ENCODE measurements at places on chromosomes 13 and 19.

DNA sequence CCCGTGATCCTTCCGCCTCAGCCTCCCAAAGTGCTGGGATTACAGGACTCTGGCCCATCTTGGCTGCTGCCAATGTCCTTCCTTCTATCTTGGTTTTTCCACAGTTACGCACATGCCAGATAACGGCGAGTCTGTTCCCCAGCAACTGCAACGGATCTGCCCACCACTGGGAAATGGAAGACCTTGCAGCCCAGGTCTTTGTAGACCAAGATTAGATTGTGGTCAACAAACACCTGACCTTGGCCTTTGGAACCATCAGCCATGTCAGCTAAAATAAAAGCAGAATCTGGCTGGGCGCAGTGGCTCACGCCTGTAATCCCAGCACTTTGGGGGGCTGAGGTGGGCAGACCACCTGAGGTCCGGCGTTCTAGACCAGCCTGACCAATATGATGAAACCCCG lies 10.4 kb upstream of the LDLR start:
- no peak for DNase-seq

DNA sequence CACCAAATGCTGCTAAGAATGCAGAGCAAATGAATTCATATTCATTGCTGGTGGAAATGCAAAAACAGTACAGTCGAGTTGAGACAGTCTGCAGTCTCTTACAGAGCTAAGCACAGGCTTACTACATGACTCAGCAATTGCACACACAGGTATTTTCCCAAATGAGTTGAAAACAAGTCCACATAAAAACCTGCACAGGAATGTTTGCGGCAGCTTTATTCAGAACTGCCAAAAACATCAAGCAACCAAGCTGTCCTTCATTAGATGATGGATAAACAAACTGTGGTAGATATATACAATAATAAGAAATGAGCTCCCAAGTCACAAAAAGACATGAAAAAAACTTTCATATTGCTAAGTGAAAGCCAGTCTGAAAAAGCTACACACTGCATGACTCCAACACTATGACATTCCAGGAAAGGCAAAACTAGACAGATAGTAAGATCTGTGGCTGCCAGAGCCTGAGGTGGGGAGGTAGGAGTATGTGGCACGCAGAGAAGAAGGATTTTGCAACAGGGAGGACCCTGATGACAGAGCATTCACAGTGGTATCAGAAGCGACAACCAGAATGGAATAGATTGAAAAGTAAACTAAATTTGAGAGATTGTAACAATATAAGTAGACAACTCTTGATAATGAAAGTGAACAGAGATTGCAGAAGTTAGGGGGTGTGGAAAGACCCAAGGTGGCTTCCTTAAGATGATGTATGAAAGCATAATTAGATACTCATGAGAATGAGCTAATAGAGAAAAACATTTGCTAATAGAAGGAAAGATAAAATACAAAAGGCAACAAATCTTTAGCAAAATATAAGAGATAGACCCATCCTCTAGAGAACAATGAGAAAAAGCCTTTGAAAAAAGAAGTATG lies 52.7 kb downstream of the TSC22D1 start:
- no peak for DNase-seq

- DNase-seq = no peak
Observed at GRCh38 chr19:7545300-7545699, 9.8 kb downstream of the PNPLA6 start.

- DNase-seq = no peak
Observed at GRCh38 chr13:108705031-108705430, 75.6 kb downstream of the MYO16 start.

- DNase-seq = no peak
Observed at GRCh38 chr19:47580397-47580796, 7.4 kb upstream of the ZNF541 start.

DNA sequence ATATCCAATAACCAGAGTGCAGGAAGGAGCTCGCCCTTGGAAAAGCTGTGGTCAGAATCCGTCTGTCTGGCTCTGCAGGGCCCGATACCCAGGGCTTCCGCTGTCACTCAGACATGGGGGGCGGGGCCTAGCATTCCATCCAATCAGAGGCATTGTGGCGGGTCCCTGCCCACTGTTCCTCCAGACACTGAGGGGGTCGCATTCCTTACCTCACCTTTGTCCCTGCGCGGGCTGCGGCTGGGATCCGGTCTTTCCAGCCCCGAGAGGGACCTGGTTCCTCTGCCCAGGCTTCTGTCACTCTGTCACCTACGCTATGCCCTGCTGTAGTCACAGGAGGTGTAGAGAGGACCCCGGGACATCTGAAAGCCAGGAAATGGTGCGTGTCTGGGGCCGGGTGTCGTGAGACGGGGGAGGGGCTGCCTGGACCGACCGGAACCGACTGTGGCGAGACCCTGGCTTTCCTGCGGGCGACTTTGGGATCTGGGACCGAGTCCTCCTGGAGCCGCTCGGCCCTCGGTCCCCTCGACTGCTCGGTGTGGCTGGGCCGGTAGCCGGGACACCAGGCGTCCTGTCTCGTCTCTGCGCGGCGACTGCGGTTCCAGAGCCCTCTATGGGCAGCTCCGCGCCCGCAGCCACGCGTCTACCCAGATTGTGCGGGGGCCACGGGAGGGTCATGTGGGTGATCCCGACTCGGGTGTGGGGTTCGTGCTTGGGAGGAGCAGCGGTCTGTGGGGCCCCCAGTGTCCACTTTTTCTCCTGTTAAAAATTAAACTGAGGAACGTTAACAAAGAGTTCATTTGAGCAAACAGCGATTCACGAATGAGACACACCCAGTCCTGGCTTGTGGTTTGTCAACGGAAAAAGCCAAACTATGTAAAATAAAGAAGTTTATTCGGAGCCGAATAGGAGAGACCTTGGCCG lies at the start of gene ZNF69:
TSS of gene ZNF69 (plus strand) at position 172 of the 921 bp plus-strand sequence. CDS start at position 314, 142 bp downstream.
- DNase-seq = peak; percentile 32

- no peak for DNase-seq
Observed at GRCh38 chr13:32031025-32031814, at the start of gene FRY. Gene FRY (plus strand): TSS chr13:32031774. CDS start chr13:32031796, 22 bp downstream.

- DNase-seq = no peak
Observed at GRCh38 chr13:44159633-44160279, 213.9 kb upstream of the SERP2 start.

DNA sequence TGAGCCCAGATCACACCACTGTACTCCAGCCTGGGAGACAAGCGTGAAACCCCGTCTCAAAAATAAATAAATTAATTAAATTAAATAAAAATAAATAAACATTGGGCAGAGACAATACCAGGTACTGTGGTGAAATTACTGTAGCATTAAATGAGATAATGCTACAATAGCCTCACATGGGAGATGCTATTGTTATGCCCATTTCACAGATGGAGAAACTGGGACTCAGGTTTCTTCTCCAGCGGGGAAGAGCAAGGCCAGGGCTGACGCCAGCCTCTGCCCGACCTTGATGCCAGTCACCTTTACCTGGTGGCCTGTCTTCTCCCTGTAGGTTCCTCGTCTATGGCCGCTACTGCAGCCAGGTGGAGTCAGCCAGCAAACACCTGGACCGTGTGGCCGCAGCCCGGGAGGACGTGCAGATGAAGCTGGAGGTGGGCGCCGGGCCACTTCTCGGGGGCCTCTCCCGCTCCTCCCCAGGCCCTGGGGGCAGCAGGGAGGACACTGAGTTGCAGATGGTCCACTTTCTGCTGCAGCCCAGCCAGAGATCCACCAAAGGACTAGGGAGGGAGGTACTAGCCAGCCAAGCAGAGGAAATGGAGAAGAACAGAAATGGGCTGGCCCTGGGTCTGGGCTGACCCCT lies 53.9 kb downstream of the VAV1 start:
- no peak for DNase-seq

DNA sequence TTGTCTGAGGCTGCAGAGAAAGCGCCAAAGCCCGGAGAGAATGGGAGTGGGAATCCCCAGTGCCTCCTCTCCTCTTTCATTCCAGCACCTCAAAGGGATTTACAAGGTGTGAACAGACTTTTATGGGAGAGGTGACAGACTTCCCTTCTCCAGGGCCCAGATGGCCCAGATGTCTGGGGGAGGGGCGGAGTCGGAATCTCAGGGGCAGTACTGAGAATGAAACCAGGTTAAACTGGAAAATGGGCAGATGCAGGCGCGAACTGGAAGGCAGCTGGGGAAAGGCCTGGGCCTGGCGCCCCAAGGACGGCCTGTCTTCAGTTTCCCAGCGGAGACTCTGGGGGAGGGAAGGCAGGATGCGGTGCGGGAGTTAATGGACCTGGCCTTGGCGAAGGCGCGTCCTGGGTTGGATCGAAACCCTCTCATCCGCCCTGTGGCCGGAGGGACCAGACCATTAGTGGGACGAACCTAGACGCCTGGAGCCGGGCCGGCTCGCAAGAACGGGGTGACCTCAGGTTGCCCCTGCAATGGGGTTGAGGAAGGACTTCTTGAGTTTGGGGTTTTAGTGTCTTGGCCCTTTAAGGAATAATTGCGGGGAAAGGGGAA lies 592 bp upstream of the TRIP10 start:
- DNase-seq = no peak

DNA sequence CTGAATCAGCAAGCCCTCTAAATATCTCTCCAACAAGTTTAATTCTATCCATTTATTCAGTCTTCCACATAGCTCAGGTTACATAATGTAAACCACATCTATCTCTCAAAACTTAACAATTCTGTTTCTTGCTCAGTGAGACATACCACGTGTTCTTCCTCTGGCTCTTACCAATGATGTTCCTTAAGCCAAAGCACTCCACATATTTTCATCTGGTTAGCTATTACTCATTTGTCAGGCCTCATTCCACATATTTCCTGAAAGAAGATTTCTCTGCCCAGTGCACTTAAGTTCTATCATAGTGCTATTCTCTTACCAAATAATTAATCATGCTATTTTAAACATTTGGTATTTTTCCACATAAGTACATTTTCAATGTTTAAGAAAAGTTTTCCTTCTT lies 403.3 kb upstream of the ATXN8OS start:
- no peak for DNase-seq

GRCh38 chr13:91054902-91055301 lies 292.6 kb upstream of the MIR17HG start:
- no peak for DNase-seq

- no peak for DNase-seq
Observed at GRCh38 chr13:20190481-20191310, 2.0 kb downstream of the GJB2 start.

- no peak for DNase-seq
Observed at GRCh38 chr19:28425046-28425931, 787.7 kb downstream of the UQCRFS1 start.

Data from stimulated activated CD8-positive, alpha-beta memory T cell treated with anti-CD3 and anti-CD28 coated beads, Interleukin-4, amount 100 ng/mL, for 1 hour (primary cell).